ENCODE measurements at places on chromosomes 16 and 17.
A peak's percentile ranks its signal among the peaks of the same experiment; 100 is the strongest.

DNA sequence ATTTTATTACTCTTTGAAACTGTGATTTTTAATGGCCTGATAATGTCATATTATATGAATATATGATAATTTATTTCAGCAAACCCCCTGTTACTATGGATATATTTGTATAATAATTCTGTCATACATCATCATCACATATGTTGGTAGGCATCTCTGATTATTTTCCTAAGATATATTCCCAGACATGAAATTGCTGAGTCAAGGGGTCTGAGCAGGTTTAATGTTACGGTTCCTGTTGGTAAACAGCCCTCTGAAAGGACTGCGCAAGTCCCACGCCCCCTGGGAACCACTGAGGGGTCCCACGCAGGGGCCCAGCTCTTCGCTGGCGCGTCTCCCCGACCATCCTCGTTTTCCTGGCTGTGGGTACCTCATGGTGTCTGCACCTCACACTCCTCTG is 24.2 kb downstream of the SLC13A5 start:
- no peak for DNase-seq

GRCh38 chr16:52613508-52613907 is 66.6 kb upstream of the TOX3 start:
- no peak for DNase-seq

DNA sequence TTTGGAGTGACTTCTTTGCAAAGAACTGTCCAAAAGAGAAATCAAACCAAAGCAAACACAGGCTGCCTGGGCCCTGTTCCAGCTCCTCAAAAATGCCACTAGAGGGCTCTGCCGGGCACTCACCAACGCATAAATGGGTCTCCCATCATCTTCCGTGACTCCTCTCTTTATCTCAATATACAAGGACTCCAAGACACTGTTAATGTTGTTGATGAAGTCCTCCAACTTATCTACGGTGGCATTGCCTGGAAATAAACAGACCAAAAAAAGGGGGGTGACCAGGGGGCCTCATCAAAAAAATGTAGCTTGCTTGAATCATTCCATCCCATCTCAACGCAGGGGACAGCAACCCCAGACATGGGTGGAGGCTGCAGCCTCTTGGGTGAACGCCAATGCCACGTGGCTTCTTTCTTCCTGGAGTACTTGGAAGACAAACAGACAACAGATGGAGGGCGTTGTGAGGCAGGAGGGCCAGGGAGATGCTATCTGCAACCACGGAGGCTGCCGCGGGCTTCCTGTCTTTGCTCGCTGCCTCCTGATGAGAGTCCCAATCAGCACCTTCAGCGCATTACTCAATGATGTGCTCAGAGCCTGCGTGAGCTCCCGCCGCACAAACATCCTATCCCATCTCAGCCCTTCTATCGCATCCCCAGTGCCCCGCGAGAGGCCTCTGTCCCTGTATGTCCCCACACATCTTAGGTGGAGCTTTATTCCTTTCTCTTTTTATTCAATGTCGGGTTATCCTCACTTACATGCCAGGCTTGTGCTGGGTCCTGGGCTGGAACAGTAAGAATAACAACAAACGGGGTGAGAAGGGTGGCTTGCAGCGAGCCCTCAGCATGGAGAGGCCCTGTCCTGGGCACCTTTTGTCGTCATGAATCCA is 32.0 kb downstream of the KDM8 start:
- DNase-seq = peak; percentile 36

- DNase-seq = no peak
These were observed 179.1 kb upstream of the CACNG5 start for GRCh38 chr17:66655861-66656260.

GRCh38 chr17:27491713-27492190 is 35.5 kb downstream of the KSR1 start:
- no peak for DNase-seq

- no peak for DNase-seq
These were observed 1.4 kb upstream of the ORAI3 start for GRCh38 chr16:30947541-30947858.

DNA sequence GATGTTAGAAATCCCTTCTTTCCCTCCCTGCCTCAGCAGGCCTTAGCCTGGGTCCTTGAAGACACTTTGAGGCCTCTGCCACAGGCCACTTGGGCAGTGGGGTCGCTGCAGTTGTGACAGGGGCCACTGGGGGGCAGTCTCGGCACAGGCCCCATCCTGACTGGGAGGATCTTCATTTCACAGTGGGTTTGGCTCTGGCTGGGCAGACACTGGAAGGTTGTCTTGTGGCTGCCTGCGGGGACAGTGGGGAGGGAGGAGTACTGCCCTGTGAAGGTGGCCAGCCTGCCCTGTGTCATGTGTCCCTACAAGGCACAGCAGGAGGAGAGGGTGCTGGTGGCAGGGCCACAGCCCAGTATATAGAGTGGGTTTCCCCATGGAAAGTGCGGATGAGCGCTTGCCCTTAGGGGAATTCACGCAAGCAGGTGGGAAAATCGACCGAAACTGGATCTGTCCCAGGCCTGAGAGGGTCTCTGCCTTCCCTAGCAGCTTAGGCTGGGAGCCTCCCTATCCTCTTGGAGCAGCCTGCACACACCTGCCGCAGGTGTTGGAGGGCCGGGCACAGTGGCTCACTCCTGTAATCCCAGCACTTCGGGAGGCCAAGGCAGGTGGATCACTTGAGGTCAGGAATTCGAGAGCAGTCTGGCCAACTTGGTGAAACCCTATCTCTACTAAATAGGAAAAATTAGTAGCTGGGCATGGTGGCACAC is 28.8 kb downstream of the GINS2 start:
- no peak for DNase-seq

DNA sequence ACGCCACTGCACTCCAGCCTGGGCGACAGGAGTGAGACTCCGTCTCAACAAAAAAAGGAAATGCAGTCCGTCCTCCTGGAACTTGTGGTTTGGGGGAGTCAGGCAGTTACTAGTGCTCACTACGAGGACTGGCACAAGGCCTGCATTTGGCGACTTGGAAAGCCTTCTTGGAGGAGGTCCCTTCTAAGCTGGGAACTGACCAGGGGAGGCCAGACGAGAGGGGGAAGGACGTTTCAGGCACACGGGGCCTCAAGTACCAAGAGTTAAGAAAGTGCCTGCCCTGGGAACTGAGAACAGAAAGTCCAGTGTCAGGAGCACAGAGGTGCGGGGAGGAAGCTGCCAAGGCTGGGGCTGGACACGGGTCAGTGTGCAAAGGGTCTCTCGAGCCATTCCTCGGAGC is 89.9 kb downstream of the ABR start:
- no peak for DNase-seq

DNA sequence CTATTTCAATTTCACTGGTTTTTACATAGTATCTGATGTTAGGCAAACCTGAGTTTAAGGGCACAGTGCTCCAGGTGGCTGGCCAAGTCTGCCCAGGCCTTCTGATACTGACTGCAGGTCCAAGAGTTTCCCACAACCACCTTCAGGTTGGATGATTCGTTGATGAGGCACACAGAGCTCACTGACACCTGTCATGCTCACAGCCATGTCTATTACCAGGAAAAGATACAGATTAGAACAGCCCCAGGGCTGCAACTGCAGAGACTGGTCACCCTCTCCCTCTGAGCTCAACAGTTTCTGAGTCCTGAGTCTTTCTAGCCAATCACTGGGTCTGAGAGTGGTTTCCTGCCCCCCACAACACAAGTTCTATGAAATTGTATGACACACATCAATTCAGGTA is 37.2 kb downstream of the MEAK7 start:
- DNase-seq = no peak

GRCh38 chr17:70172449-70172848 is 3.1 kb downstream of the KCNJ2 start:
- DNase-seq = no peak

GRCh38 chr16:69323415-69323814 is 7.0 kb downstream of the PDF start:
- DNase-seq = no peak

DNA sequence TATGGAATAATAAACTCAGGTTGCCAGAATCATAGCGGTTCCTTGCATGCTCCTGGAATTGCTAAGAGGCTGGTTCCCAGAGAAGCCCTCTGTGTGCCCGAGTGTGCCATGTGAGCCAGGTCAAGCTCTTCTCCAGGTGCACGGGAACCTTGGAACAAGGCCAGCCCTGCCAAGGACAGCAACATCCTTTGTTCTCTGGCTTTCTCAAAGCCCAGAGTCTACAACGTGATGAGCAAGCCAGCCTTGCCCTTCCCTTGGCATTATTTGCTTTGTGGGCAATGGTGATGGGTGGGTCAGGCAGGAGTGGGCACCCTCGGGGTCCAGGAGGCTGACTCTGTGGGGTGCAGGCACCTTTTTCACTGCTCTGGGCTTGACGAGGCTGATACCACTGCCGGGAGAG is 14.2 kb upstream of the SEC14L1 start:
- no peak for DNase-seq

GRCh38 chr16:50490828-50491227 is 57.4 kb upstream of the NKD1 start:
- no peak for DNase-seq

- DNase-seq = no peak
These were observed 28.6 kb downstream of the RAI1 start for GRCh38 chr17:17709815-17710321.

DNA sequence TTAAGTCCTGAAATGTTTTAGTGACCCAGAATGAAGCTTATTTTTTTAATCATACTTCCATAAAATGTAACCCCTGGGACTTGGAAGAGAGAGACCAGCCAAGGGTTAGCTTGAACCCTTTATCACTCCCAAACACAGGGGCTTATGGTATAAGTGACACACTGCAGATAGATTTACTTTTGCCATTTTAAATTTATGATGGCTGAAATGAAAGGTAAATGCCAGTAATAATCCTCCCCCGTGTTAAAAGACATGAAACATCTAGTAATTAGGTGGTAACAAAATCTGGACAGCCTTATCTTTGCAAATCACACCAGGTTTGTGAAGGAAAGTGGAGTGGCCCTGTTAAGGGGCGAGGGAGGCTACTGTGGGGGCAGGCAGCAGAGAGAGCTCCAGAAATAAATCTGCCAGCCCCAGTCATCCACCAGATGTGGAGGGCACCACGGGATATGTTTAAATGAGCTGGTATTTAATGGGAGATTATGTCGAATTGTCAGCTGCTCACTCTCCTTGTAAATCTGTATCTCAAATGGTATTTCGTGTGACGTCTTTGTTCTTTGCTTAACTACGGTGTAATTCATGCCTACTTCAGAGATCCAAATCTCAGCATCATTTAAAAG is 326.5 kb downstream of the WWOX start:
- no peak for DNase-seq

Measured in omental fat pad (tissue), 4 donors.